ENCODE measurements at places on chromosomes 1 and 21.

- DNase-seq: no peak
Measured at GRCh38 chr1:93746021-93746812, 64.6 kb upstream of the BCAR3 start.

DNA sequence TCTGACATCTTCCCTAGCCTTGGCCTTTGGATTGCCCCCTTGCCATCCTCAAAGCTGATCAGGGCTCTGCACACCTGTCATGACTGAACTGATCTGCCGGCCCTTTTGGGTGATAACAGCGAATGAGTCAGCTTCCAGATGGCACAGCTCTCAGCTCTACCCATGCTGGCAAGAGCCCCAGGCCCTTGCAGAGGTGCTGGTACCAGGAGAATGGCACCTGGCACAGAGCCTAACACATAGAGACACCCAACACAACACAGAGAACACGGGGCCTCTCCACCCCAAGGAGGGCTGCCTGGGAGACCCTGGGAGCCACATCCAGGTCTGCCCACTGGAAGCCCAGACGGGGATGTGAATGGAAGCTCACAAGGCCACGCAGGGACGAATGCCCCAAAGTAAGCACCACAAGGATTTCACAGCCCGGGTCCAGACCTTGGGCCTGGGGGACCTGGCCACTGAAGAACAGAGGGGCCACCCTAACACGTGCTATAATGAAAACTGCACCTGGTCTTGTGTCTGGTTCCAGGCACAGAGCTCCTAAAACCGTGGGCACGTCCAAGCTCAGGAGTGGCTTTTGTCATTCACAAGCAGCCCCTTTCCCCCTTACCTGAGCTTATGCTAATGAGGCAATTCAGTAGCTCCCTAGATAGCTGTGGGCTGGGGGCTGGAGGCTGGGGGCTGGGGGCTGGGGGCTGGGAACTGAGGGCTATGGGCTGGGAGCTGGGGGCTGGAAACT lies 160.5 kb downstream of the NPHP4 start:
- no peak for DNase-seq

DNA sequence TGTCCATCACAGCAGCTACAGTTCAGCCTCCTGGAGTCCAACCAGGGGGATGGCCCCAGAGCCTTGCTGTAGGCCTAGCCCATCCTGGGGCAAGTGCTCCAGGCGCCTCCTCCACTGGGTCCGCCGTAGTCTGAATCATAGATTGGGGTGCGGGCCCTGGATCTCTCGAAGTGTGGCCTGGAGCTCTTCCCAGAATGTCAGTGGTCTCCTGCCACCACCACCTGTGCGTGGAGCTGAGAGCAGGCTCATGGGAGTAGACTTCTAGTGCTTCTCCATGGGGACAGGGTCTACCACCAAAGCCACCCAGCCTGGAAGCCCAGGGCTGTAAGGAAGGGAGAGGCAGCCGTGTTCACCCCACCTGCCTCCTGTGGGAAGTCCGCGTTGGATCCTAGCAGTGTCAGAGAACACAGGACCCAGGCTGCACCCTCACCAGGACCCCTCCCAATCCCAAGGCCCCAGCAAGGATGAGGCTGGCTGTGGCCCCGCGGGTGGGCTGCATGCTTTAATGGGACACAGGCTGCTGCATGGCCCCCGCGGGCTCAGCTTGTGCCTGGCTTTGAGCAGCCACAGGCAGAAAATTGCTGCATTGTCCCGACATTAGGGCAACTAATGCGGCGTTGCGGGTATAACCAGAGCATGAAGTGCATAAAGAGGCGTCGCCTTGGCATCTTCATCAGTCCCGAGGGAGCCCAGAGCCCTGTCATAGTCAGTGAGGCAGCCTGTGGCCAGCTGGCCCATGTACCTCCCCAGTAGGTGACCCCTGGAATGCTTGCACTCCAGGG lies 735 bp upstream of the HES3 start:
- DNase-seq: no peak

- DNase-seq: no peak
Measured at GRCh38 chr1:167746013-167746672, 24.4 kb downstream of the MPZL1 start.

GRCh38 chr1:99705385-99705784 lies 59.5 kb downstream of the PALMD start:
- DNase-seq: no peak

DNA sequence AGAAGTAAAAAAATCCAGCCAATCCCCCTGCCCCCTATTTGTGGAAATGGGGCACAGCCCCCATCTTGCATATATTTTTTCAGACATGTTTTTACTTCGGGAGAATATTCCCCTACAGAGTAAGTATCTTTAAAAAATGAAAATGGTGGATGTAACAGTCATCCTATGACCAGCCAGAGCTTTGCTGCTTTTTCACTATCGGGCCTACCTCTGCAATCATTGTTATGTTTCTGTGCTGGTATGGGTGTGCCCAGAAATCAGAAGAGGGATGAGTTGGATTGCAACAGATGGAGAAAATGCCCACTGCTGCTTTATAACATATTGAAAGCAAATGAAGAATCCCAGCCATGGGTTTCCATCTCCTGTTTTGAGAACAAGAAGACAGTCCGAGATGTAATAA lies 2.9 kb downstream of the CD247 start:
- DNase-seq: no peak

DNA sequence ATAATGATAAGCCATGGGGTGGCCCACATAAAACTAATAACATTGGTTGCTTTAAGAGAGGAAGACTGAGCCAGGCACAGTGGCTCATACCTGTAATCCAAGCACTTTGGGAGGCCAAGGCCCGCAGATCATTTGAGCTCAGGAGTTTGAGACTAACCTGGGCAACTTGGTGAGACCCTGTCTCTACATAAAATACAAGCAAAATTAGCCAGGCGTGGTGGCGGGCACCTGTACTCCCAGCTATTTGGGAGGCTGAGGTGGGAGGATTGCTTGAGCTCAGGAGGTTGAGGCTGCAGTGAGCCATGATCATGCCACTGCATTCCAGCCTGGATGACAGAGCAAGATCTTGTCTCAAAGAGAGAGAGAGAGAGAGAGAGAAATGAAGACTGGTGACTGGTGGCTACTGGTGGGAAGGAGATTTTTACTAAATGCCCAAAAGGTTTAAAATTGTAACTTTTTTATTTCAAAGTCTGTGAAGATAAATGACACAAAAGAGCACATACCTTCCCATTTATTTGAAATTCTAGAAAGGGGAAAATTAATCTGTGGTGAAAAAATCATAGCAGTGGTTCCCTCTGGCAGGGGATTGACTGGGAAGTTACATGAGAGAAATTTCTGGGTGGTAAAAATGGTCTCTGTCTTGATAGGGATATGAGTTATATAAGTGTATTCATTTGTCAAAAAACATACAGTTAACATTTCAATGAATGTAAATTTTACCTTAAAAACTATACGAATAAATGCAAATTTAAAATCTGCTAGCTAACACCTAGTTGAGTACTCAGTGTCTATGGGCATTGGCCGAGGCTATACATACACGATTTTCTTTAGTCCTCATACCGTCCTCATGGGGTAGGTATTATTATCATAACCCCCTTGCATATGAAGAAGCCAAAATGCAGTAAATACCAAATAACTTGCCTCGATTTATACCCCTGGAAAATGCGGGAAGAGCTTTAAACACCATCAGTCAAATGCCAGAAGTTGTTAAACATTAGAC lies 2.2 kb upstream of the NBPF1 start:
- no peak for DNase-seq

DNA sequence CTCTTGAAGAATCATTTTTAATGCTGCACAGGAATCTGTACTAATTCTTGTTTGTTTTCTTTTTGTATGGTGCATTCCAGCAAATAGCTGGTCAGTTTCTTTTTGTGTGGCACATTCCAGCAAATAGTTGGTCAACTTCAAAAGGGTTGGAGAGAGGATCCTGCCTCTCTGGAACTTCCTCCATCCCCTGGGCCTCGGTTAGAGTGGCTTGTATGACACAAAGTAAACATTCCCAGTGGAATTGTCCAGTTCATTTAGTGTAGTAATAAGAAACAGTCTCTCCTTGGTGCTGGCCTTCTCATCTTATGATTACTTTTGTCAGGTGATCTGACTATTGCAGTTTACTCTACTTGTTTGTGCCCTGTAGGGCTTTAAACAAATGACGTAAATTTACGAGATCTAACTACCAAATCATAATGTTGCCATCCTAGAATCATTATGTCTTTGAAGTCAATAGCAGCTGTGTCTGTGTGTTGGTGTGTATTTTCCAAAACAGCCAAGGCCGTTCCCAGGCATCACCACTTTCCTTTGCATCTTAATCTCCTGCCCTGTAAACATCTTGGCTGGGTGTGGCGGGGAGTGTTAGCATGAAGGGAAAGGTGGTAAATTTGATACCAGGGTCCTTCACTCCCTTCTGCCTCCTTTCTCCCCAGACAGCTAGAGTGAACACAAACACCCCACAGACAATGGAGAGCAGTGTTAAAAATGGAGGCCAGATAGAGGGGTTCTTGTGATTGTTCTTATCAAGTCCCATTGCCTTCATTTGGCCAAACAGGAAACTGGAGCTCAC lies 77.9 kb downstream of the CDC7 start:
- DNase-seq: no peak

- DNase-seq: no peak
Measured at GRCh38 chr1:98398649-98399048, 262.9 kb upstream of the SNX7 start.

GRCh38 chr1:77370583-77371306 lies 88.9 kb downstream of the AK5 start:
- DNase-seq: no peak

DNA sequence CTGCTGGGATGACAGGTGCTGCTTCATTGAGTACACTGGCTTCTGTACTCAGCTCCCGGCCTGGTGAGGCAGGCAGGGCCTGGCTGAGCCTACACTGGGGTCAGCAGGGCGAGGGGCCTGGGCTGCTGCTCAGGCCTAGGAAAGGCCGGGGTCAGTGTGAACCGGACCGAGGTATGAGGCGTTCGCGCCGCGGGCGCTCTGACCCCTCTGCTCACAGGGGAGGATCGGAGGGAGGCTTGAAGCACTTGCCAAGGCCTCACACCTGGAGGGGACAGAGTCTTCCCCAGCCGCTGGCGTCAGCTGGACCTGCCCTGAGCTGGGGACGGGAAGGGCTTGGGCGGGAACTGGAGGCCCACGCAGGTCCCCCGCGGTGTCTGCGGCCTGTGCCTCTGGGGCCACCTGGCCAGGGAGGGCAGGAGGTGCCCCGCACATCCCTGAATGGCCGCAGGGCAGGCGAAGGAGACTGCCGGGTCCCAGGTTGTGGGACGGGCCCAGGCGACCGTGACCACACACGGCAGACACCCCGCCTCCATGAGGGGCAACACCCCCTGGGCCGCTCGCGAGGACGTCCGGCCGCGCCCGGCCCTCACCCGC lies 466 bp downstream of the PEX10 start:
- no peak for DNase-seq

DNA sequence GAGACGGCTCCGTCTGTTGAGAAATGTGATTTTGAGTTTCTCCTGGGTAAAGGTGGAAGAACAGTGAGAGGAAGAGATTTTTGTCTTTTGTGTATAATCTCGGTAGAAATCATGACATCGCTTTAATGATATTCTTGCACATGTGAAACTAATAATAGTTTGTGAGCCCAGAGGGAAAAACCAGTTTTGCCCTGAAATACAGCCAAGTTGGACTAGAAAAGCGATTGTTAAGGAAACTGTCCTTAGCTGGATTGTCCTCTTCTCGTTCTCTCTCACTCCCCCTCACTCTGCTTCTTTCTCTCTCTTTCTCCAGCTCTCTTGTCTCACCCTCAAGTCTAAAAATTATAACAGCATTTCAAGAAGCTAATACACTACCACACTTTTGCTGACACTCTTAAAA lies 17.1 kb downstream of the KCNJ6 start:
- no peak for DNase-seq

DNA sequence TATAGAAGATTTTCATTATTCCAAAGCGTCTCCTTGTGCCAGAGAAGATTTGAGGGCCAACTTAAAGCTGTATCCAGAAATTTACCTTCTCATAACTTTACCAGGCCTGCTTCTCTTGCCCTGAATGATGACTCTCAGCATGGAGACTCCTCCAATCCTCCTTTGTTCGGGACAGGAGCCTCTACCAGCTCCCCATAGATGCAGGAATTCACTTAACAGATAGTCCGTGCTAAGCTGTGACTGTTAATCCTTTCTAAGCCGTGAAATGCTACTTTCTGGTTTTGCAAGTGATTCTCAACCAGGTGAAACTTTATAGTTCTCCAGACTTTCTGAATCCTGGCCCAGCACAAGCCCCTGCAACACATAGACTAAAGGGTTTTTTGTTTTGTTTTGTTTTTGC lies 31.8 kb upstream of the KCND3 start:
- DNase-seq: no peak

DNA sequence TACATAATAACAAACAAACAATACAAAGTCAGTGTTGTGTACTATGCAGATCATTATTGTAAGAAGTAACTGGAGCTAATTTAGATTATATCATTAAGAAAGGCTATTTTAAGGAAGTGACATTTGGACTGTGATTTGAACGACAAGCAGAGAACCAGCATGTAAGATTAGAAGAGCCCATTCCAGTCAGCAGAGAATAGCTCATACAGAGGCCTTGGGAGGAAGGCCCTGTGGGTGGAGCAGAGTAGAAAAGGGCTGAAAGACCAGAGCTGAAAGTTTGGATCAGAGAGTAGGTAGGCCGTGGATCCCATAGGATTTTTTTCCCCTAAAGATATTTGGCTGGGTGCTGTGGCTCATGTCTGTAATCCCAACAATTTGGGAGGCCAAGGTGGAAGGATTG lies 190.1 kb downstream of the OMA1 start:
- DNase-seq: no peak

GRCh38 chr1:109849655-109850054 lies 61.0 kb upstream of the CSF1 start:
- no peak for DNase-seq

- DNase-seq: no peak
Measured at GRCh38 chr21:28118570-28118969, 874.1 kb downstream of the LTN1 start.

DNA sequence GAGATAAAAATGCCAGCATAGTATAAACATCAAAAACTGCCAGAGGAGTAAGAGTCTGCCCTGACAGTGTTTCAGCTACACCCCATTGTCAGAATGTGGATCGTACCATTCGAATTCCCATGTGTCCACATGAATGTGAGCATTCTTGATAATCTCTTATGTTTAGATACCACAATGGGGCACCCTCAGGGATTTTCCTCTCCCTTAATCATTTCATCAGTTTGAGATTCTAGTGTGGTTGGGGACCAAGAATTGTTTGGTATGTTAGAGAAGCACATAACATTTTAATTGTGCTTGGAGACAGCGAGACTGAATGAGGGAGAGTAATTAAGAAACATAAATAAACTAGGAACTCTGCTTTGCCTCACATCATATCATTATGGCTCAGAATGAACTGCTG lies 120.2 kb downstream of the ZC3H11B start:
- no peak for DNase-seq
